ENCODE measurements at places on chromosomes 1 and 21.

- no peak for DNase-seq
Measured at GRCh38 chr1:44545961-44546360, 128.3 kb downstream of the TMEM53 start.

DNA sequence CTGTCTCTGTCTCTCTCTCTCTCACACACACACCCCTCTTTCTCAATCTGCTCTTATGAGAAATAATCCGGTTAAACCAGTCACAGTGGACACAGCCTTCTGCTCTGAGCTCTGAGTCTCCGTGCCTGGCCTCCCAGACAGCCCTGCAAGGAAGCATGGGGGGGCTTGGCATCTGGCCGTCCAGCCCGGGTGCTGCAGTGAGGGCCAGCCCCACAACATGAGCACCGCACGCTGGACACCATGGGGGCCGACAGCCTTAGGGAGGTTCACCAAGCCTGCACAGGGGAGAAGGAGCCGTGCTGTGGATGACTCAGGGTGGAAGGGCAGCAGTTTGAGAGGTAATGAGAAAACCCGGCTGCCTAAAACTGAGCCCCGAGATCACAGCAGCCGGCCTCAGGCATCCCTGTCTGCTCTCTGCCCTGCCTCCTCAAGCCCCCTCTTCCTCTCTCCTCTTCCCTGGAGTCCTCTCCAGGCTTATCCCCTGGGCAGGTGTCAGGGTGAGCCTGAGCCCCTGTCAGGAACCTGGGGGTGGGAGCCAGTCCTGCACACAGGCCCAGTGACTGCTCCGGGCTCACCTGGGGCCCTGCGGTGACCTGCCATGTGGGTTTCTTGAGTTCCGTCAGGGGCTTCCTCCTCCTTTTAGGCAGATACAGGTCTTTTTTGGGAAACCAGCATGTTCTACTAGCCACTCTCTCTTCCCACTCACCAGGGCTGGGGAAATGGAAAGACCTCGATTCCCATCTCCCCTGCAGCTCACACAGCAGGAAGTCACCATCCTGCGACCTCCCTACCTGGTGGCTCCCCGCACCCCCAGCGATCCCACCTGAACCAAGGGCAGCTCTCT, 92.8 kb downstream of the ITPKB start:
- DNase-seq: no peak

DNA sequence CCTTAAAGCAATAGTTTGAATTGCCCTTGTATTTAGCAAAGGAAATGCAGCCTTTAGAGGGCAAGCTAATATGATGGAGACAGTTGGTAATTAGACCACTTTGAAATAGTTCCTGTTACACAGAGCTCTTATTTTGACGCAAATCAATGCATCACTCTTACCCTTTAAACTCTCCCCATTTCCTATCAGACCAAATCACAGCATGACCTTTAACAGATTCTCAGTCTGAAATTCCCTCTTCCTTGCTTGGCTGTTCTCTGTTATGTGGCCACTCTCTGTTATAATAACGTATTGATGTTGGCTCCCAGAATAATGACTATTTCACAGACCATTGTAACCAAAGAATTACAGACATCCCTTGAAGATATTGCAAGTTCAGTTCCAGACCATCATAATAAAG, 66.9 kb upstream of the NGF start:
- no peak for DNase-seq

- no peak for DNase-seq
Measured at GRCh38 chr1:15282038-15282437, 35.0 kb downstream of the FHAD1 start.

Measured in AG09309 (cell line).